ENCODE measurements at places on chromosomes 3 and 15. TPM values are rescaled to one million over a fixed set of nuclear protein-coding genes. Genes with fewer than 3 reads are reported as not detected.

- no peak for DNase-seq
These were observed 21.6 kb downstream of the RNU5B-1 start for GRCh38 chr15:65326117-65326526.

DNA sequence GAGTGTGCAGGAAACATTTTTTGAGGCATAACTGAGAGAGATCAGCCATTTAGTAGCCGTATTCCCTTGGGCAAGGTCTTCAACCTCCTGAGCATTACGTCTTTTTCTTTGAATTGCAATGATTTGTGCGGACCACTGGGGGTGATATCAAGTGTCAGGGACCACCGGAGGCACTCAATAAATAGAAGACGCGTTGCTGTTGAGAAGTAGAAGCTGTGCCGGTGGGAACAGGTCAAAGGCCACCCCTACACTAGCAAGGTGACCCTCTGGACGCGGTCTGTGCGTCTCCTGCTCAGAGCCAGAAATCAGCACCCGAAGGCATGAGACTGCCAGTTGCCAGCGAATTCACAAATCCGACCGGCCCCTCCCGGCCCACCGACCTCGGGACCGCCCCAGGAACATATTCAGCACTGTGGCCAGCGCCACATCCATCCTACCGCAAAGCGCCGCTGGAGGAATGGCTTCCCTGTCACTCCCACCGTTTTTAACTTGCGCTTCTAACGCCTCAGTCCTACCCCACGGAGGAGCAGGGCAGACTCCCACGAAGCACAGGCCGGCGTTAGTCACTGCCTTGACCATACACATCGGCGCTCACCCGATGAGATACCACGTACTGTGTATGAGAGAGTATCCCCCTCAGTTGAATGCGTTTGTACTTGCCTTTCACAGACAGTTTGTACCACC, 1.4 kb upstream of the GHSR start:
- no peak for DNase-seq

GRCh38 chr3:171059978-171060377, 33.5 kb upstream of the SLC2A2 start:
- no peak for DNase-seq

- no peak for DNase-seq
These were observed 62.0 kb downstream of the PLD1 start for GRCh38 chr3:171748064-171748924.

- DNase-seq = no peak
These were observed 47.2 kb downstream of the NCK1 start for GRCh38 chr3:136909187-136909586.

Gene C3orf85
- total RNA-seq = not detected
